Left ventricle myocardium superior (tissue), 1 donor: ENCODE measurements at places on chromosomes 13 and 19. TPM values are rescaled to one million over a fixed set of nuclear protein-coding genes. Genes with fewer than 3 reads are reported as not detected.
A peak's percentile ranks its signal among the peaks of the same experiment; 100 is the strongest.

Gene KLHL26
- total RNA-seq = 5.8 TPM

Gene ZNF85
- 2.1 TPM for total RNA-seq

Gene UHRF1
- total RNA-seq = 1.5 TPM

Gene CRB3
- not detected for total RNA-seq

Gene TRPM4
- total RNA-seq = 26.6 TPM

Gene ADGRE1
- 0.30 TPM for total RNA-seq

Gene MZT1
- 6.8 TPM for total RNA-seq

Gene NLRP4
- total RNA-seq = not detected

Gene CYP2A7
- not detected for total RNA-seq

DNA sequence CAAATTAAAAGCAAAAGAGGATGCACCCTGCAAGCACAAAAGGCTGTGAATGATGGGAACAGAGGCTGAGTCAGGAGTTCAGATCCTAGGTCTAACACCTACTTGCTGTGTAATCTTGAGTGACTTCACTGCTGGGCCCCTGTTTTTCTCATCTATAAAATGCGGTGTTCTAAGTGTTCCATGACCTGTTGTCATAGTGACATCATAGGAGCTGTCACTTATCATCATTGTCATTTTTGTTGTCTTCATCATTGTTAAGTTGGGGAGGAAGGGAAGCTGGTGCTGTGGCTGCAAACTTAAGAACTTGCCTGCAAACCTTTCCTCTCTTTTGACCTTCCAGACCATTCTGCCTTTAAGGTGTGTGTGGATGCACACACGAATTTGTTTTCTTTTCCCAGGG is 20.6 kb downstream of the ACSBG2 start:
- no peak for DNase-seq

- DNase-seq = no peak
Observed at GRCh38 chr19:47693489-47693888, 19.7 kb upstream of the EHD2 start.

DNA sequence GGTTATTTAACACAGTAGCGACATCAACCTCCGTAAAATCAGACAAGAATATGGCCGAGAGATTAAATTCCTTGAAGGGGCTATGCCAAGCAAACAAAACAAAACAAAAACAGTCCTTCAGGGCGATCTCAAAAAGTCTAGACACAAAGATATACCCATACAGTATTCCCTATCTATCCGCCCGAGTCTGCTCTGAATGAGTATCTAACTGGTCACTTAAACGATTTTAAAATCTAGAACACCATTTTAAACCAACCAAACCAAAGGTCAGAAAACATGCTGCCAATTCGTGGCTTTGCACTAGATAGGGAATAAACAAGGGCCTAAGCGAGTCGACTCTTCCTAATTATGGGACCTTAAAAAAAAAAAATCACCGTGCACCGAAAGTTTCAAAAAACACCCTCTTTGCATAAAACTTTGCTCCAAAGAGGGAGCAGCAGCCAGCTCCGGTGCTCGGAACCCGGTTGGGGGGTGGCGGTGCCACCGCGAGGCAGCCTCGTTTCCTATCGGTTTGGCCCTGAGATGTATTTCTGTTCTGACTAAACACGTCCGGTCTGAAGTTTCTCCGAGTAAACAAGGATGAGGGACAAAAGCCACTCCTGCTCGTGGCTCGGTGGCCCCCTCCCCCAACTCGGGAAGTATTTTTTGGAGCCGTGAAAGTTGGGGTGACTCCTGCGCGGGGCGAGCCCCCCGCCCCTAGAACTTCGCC is 1.8 kb downstream of the HMGB1 start:
- DNase-seq = peak; percentile 69

DNA sequence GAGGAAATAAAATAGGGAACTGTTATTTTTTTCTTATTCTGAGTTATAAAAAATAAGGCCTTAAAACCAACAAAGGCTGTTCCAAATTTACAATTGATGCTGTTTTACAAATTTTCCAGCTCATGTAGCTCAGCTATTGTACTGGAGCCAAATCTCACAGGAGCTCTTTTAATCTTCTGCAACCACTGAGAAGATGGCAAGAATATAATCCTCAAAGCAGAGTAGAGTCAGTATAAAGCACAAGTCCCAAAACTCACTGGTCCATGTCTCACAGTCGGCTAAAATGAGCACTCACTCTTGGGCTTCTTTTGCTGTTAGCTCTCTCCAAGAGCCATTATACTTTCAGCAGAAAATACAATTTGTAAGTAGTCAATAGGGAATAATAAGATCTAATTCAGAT is 1074.4 kb upstream of the PRR20A start:
- no peak for DNase-seq

DNA sequence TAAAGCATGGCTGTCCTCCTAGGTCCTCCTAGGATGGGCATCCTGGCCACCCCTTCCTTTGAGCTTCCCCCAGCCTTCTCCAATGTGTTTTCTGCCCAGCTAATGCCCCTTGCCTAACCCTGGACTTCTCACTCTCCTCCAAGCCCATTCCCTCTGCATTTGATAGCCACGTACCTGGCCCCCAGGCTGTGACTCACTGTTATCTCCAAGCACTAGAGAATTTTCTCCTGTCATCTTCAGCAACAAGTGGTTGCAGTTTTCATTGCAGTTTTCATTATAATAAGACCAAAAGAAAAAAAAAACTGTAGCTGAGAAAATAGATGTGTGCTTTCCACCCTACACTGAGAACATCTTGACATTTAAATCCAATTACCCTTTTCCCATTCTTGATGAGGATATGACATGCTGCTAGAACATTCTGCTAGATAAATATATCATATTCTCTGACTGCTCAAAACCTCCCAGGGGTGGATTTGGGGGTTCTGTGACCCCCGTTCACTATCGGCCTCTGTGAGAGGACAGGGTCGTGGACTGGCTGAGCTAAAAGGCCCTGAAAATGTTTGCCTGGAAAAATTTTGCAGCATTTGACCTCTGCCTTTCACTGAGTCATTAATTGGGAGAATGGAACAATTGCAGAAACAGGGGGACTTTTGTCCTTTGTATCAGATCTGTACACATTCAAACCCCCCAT is 58.8 kb upstream of the KCTD15 start:
- no peak for DNase-seq

GRCh38 chr19:2808129-2808941 is 11.3 kb upstream of the ZNF554 start:
- no peak for DNase-seq

GRCh38 chr19:49554701-49555181 is 25.6 kb downstream of the NOSIP start:
- DNase-seq = peak; percentile 30

GRCh38 chr13:35514801-35515502 is 38.5 kb upstream of the MAB21L1 start:
- DNase-seq = no peak

- no peak for DNase-seq
Observed at GRCh38 chr13:21079221-21079620, 17.8 kb upstream of the LATS2 start.

DNA sequence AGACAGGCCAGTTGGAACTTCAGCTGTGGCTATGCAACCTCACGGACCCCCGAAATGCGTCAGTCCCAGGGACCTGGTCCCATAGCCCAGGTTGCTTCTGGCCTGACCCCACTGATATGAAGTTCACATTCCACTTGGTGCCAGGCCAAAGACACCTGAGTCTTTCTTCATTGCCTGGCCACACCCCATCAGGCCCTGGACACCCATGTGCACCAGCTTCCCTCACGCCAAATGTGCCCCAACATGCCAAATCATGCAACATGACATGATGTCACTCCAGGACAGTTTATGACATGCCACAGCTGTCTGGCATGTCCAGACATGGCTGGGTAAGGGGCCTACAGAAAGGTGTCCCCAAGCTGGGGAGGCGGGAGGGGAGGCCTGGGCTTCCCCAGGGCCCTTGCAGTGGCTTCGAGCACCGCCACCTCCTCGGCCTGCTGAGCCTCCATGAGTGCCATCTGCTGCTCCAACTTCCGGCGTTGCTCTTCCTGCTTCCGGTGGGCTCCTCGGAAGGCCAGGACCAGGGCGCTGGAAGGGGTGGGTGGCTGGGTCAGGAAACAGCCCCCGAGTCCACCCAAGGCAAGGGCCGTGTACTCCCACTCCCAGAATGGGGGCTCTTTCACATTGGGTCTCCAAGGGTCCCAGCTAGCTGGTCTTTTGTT is 4.3 kb upstream of the NR2F6 start:
- DNase-seq = no peak

DNA sequence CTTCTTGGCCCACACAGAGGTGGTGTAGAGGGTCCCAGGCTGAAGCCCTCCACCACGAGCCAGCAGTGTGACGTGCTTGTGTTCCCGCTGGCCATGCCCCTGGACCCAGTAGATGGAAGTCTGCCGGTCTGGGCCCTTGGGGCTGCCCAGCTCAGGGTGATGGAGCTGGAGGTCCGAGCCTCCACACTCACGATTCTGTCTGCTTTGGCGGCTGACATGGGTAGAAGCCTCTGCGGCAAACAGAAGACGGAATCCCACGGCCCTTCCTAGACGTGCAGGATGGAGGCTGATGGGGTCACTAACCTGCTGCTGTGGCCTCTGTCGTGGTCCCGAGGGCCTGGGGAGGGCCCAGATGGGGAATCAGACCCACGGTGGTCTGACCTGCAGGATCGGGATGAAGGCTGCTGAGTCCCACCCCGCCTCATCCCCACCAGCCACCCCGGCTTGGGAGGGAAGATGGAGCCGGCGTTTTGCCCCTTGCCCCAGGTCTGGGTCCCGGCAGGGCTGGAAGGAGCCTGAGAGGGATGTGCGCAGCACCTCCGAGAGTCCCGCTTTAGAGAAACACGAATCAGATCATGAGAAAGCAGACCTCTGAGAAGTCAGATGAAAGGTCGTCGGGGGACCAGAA is 4.4 kb downstream of the TMEM86B start:
- no peak for DNase-seq

GRCh38 chr13:92901739-92902138 is 324.9 kb upstream of the GPC6 start:
- no peak for DNase-seq

DNA sequence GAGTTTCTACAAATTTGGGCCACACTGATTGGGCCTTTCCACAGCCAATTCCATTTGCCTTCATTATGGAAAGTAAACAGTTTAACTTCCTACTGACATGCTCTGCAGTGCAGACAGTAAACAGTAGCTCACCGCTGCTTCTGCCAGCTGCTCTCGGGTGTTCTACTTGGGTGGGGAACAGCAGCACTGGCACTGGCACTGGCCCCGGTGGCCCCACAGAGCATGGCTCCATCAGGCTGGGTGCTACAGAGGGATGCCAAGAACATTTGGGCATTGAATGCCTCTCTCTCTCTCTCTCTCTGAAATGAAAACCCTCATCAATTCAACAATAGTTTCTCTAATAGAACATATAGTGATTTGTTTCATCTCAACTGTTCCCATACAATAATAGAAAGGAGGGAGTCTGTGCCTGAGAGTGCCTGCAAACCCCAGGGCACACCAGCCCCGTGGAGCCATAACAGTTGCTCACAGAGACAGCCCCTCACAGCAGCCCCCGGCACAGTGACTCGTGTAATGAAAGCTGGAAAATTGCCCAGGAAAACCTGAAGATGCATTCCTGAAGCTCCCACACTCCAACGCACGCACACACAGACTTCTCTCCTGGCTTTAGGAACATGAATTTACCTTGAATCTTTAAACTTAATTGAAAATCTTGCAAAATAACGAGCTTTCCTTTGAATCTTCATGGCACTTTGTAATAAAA is 38.2 kb upstream of the GJB6 start:
- no peak for DNase-seq
